NCI-H2081 treated with DMSO at 0.1 percent for 48 hours (cell line): ENCODE measurements at places on chromosomes 7 and 10.
A peak's percentile ranks its signal among the peaks of the same experiment; 100 is the strongest.

DNA sequence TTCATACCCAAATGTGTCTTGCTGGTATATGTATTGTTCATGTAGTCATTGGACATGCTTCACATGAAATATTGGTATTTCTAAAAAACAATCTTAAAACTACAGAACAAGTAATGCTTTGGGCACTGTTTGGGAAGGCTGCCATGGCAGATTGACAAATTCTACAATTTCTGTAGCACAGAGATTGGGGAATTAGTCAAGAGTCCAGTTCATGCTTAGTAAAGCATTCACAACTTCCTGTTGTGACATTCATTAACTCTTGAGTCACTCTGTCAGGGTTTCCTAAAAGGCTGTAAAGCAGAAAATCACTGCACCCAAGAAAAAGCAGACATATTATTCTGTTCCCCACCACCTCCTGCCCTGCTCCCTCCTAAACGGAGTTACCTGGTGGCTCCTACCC is 398.9 kb downstream of the PHTF2 start:
- DNase-seq = no peak

DNA sequence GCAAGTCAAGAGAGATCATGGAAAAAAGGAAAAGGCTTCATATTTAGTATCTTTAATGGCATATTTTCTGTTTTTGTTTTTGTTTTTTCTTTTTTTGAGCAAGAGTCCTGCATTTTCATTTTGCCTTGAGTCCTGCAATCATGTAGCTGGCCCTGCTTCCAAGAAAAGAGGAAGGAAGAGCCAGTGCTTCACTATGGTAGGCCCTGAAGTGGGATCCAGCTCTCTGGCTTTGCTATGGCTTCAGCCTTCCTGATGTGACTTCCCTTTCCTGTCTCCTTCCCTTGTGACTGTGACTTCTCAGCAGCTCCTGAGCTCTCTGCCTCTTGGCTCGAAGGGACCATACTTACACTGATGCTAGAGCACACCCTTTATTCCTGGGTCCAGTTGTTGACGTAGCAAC is 512.3 kb downstream of the INHBA start:
- DNase-seq = no peak

DNA sequence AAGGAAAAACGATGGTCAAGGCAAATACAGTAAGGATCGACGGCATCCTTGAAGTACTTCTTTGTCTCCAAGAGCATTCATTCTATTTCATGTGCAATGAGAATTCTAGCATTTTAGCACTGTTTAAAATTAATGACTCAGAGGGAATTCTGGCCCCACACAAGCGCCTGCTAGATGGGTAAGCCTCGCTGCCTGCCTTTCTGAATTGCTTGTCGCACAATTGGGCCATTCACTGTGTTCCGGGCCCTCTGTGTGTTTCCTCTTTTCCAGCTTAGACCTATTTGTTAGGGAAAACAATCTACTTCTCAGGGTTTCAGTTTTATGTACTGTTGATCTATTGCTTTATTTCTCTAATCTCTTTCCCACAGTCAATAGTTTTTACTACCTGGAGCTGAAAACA is 204.7 kb upstream of the ZNF32 start:
- no peak for DNase-seq

DNA sequence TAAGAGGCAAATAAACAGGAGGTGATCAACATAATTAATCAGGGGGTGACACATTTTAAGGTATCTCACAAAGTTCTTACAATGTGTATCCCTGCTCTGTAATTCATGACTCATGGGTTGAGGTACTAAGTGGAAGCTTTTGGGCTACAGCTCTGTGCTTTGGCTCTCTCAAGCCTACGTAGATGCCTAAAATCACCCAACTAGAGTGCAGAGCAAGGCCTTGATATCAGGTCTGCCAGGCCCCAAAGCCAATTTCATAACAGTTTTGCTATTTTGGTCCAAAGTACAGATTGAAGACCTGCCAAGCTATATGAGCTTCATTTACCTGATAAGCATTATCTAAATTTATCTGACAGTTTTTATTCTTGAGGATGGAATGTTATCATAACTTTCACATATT is 175.3 kb upstream of the BET1 start:
- DNase-seq = no peak

DNA sequence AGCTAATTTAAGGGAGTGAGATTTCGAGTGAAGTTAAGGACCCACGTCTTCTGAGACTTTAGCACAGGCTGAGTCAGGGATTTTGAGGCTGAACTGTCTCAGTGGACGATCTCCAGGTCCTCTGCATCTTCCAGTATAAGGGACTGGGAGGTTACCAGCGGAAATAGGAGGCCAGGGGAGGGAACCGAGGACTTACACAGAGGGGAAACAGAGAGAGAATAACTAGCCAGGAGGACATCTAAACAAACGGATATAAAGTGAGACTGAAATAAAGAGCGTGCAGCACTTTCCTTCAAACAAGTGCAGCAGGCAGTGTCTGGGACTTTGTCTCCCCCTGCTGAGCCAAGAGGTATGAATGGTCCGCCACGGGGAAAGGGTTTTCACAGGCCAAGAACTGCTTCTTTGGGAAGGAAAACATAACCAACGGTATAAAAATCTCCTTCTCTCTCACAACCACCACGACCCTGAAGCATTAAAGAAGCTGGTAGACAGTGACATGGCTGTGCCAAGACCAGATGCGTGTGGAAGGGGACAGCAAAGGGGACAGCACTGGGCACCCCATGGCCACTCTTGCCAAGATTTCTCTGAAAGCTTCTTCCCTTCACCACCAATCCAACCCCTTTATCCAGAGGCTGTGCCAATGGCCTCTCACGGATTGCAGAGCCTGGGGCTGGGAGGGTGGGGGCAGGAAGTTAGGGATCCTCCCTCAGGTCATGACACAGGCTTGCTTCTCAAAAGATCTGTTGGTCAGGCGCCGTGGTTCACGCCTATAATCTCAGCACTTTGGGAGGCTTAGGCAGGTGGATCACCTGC is 72.0 kb downstream of the SLC37A3 start:
- no peak for DNase-seq

- peak; percentile 13 for DNase-seq
Measured at GRCh38 chr7:153193144-153193595, 433.6 kb downstream of the ACTR3B start.

DNA sequence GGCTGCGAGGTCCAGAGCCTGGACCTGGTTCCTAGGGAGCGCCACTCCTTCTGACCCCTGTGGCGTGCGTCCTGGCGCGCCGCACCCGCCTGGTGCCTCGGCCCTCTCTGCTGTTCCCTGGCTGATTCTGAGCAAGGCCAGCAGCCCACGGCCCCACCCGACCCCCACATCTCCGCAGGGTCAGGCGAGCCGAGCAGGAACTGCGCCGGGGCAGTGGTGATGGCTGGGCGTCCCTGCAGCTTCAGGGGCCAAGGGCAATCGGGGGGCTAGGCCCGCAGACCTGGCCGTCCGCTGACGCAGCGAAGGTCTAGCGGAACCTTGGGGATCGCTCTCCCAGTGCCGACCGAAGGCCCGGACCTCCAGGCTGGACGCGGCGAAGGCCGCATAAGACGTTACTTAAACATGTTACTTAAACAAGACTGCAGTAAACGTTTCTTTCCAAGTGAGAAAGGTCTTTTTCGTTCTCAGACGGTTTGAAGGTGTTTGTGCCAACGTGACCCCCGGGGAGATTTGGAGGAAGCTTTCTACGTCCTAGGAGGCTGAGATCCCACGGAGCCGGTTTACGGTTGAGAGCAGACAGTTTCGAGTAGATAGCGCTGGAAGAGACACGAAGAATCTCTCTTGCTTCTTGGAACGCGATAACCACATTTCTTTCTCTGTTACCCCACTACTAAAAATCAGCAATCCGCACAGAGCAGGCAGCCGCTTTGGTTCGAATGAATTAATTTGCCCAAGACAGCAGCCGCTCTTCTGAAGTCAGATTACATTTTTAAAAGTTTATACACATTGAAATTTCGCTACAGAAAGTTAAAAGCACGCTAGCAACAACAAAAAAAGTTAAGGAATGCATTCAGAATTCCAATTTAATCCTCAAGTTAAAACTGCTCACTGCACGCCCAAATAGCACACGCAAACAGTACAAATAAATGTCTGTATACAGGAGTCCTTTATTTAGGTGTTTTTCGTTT is 4.9 kb upstream of the NKX2-3 start:
- DNase-seq = no peak

GRCh38 chr10:22615819-22616499 is 98.4 kb downstream of the PIP4K2A start:
- no peak for DNase-seq

GRCh38 chr10:31683682-31684081 is 244.9 kb downstream of the ARHGAP12 start:
- DNase-seq = no peak

DNA sequence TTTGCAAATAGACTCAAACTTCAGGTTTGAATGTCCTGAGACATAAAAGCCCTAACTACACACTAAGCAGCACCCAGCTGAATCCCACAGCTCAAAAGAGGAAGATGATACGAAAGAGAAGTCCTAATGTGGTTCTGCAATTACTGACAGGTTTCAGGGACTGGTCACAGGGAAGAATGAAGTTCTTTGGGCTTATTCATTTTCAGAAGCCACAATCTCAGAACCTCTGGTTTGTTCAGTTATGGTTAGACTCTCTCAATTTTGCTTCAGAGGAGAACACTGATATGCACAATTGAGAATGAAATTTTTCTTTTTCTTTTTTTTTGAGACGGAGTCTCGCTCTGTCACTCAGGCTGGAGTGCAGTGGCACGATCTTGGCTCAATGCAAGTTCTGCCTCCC is 94.6 kb upstream of the FAM180A start:
- no peak for DNase-seq

GRCh38 chr10:31318382-31318853 is 598 bp upstream of the ZEB1 start:
- no peak for DNase-seq
